CD4-positive, alpha-beta T cell treated with Interleukin-6 for 4 hours (primary cell): ENCODE measurements at places on chromosomes 4 and X.

GRCh38 chr4:88017516-88018297 lies 10.3 kb downstream of the PKD2 start:
- no peak for DNase-seq

GRCh38 chrX:40933706-40934425 lies 151.4 kb upstream of the USP9X start:
- DNase-seq = no peak

- no peak for DNase-seq
Observed at GRCh38 chr4:124118061-124118460, 594.5 kb downstream of the ANKRD50 start.

GRCh38 chr4:107935246-107935645 lies 3.9 kb downstream of the CYP2U1 start:
- no peak for DNase-seq

DNA sequence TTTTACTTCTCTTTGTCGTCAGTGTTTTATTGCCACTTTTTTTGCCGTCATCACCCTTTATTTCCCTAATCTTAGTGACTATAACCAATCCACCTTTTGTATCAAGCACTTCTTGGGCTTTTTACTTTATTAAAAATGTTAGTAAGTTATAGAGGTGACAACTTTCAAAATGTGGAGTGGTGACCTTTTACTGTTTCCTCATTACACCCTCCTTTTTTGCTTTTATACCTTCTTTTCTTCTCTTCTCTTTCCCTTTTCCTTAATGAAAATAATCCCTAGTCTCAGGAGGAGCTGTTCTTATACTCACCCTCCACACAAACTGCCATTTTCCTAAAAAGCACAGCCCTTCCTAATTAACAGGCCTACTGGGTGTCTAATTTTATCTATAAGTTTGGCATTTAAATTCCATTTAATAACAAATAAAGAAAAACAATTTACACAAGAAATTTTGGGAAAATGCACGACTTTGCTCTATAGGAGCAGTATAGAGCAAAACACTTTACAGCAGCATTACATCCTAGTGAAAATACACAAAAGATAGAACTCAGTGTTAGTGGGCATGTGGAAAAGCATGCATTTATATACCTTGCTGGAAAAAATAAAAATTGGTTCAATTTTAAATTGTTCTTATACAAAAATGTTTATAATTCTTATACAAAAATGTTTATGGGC lies 27.3 kb downstream of the BBS12 start:
- DNase-seq = no peak

GRCh38 chrX:65821721-65822496 lies 154.5 kb downstream of the MSN start:
- DNase-seq = peak; percentile 58

GRCh38 chr4:84965553-84966381 lies 723 bp downstream of the WDFY3 start:
- no peak for DNase-seq

GRCh38 chr4:188196134-188196735 lies 57.0 kb downstream of the TRIML1 start:
- no peak for DNase-seq

GRCh38 chr4:148311526-148311925 lies 130.7 kb downstream of the NR3C2 start:
- no peak for DNase-seq

DNA sequence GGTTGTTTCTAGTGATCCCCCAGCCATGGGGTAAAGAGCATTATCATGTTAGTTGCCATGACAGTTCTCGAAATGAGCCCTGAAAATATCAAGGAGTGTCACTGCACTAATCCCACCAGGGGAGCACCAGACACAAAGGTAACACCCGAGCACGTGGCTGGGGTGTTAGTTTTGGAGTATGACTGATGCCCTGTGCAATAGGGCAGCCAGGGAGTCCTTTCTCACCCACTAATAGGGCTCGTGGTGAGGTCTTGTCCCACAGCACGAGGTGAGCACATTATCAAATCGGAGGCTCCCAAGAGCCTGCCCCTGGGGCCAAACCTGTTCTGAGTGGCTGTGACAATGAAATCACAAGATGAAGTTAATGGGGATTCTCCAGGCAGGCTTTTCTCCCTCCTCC lies 9.6 kb downstream of the MAMLD1 start:
- DNase-seq = no peak

DNA sequence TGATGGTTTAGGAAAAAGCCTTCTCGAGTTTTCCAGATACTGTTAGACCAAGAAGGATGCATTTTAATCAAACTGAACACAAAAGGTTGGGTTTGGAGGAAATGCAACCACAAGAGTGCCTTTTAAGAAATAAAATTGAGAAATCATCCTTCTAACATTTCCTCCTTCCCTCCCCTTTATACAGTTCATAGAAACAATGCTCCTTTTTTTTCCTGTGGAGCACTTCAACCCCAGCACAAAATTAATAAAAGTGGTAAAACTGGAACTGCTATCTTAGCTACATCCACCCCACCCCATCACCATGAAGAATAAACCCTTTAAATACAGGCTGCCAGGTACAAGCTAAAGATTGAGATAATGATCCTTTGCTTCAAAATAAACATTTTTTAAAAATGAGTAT lies 211.1 kb downstream of the RELL1 start:
- DNase-seq = no peak

DNA sequence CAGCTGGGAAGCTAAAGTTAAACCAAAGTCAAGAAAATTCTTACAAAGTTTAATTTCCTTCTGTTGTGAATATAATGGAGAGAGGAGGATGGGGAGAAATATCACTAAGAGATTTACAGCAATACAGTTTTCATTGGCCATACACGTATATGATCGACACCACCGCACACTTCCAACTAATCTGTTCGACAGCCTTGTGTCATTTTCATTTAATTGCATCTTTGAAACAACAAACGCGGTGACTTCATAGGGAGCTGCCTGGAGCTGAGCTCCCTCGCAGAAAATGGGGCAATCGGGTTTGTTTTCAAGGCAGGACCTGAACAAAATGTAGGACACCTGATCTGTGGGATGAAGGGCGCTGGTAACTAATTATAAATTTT lies 1.3 kb downstream of the PTPN13 start:
- DNase-seq = no peak

GRCh38 chr4:8662776-8663175 lies 70.2 kb downstream of the CPZ start:
- DNase-seq = no peak

DNA sequence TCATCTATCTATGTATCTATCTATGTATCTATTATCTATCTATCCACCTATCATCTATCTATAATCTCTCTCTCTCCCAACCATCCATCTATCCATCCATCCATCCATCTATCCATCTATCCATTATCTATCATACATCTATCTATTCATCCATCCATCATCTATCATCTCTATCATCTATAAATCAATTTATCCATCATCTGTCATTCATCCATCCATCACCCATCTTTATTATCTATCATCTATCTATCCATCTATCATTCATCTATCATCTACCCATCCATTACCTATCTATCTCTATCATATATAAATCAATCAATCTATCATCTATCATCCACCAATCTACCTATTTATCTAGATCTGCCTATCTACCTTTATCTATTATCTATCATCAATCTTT lies 69.4 kb upstream of the PPP2R3B start:
- no peak for DNase-seq

- DNase-seq = peak; percentile 17
Observed at GRCh38 chr4:98643755-98644154, 14.7 kb downstream of the TSPAN5 start.
